NB4 (cell line): ENCODE measurements at places on chromosomes 3 and 15.
A peak's percentile ranks its signal among the peaks of the same experiment; 100 is the strongest.

DNA sequence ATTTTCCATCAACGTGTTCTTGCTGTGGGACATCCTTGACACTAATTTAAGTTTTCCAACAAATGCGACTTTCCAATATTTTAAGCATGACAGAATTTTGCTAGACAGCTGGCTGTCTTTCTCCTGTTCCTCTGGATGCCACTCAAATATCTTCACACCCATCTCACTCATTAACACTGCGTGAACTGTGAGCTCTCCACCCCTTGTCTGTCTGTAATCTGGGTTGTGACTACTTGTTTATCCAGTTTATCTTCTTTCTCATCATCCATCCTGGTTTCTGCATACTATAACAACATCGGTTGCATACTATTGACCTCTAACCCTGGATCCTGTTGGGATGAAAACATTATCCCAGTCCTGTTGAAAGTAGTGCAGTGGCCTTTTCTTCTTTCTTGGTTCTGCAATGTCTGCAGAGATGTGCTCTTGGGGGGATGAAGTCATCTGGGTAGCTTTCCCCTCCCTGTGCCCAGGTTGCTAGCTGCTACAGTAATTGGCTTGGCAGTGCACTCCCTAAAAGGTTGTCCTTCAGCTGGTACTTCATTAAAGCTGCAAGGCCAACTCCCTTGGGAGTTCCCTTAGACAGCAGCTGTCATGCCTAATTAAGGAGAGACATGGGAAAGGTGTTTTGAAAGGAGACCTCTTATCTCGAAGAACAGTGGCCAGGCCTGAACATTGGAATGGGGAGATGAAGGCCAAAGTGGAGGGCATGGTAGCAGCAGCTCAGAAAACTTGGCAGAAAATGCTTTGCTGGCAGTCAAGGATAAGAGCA, 24.7 kb downstream of the KAT2B start:
- no peak for DNase-seq

- DNase-seq = peak; percentile 88
Observed at GRCh38 chr15:74868059-74868458, 5.1 kb downstream of the SCAMP2 start.

DNA sequence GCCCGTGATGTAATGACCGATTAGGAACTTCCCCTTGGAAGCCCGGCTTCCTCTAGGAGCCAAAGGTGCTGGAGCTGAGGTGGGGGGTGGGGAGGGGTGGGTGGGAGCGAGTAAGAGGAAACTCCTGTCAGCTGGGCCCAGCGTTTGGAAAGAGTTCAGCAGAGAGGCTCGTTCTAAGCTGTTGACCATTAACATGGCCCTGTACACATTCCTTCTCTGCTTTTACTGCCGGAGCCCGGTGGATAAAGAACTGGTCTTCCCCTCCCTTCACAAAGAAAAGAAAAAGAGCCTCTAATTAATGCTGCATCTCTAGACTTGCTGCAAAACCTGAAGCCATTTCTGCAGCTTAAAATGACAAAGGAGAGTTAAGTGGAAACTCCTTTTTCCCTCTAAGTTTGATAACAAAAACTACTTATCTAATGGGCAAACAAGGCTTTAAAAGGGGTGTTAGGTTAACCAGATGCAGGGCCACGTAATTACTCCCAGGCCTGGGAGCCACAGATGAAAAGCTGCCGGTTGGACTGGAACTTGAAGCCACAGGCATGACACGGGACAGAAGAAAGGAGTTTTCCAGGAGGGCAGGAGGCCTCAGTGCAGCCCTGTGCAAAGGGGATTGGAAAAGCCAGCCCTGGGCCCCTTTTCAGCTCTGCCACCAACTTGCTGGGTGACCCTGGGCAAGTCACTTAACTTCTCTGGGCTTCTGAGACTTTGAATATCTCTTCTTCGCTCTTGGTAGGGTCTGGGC, 71.3 kb downstream of the SMAD6 start:
- DNase-seq = no peak

DNA sequence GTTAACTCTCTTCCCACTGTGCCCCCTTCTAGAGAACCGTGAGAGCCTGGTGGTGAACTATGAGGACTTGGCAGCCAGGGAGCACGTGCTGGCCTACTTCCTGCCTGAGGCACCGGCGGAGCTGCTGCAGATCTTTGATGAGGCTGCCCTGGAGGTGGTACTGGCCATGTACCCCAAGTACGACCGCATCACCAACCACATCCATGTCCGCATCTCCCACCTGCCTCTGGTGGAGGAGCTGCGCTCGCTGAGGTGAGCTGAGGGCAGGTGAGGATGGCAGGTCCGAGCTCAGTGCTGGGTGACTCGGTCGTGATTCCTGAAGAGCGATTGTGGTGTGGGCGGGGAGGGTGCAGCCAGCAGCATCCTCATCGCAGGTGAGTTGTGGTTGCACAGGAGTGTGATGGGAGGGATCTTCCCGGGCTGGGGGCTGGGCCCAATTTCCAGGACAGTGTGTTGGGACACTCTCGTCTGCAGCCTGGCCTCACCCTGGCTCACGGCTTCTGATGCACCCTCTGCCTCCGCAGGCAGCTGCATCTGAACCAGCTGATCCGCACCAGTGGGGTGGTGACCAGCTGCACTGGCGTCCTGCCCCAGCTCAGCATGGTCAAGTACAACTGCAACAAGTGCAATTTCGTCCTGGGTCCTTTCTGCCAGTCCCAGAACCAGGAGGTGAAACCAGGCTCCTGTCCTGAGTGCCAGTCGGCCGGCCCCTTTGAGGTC, 8.0 kb downstream of the MCM2 start:
- no peak for DNase-seq

GRCh38 chr3:61564395-61565059, 3.2 kb downstream of the PTPRG start:
- no peak for DNase-seq

DNA sequence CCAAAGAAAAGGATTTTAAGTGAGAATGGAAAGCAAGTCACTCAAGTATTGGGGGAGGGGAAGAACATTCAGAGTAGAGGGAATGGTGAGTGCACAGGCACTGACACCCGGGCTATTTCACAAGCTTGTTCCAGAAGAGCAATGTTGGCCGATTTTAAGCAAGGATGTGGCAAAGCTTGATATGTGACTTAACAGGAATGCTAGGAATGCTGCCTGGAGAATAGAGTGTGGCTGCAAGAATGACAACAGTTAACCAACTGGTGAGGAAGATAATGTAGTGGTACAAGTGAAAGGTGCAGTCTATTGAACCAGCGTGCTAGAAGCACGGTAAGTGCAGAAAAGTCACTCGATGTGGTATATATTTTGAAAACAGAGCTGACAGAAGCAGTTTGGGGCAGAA, 6.2 kb upstream of the CCDC80 start:
- no peak for DNase-seq

DNA sequence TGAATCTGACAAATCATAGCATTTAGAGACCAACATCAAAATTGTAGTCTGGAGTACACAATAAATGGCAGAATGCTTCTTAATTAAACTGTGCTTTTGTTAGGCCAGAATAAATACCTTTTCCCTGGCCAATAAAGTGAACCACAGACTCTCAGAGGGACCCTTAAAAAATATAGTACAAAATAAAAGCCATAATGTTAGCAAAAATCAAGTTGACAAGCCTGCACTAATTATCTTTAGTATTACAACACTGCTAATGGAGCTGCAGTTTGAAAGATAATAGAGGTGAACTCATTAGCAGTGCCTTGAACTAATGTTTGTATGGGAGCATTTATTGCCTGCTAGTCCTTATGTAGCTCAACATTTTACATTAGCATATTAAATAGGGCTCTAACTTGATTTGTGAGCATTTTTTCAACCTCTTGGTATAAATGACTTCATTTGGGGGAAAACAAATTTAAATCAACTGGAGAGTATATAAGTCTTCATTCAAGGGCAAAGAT, 801.3 kb downstream of the EPHA3 start:
- no peak for DNase-seq

DNA sequence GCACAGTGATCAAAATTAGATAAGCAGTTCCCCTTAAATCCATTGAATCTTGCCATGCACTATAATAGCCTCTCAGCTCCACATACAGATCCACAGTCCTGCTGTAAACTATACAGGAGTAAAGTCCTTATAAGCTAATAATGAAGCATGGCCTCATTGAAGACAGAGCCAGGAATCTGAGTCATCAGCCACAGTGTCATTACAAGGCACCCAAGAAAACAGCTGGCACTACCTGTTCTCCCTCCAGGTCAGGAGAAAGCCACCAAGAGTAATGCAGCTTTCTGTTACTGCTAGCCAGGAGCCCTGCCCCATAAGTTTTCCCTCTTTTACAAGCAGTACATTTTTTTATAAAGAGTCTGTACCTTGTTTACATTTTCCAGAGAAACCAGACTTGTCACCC, 27.3 kb downstream of the WDR49 start:
- no peak for DNase-seq

DNA sequence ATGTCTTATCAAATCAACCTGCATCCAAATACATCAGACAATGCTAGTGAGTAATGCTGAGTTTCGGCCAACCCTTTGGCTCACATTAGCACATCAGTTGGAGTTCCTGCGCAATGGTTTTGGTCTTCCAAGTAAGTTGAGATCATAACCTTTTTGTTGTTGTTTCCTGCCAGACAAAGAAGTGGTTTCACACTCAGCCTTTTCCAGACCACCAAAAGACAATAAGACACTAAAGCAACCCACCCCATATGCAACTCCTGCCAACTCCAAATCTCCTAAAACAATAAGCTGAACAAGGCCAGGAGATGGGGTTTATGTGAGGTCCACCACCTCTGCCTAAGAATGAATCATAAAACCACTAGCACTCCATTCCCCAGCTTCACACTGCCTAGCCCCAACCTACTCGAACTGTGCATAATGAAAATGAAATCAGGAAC, 177.0 kb downstream of the ERC2 start:
- DNase-seq = no peak
